ENCODE measurements at places on chromosomes 12 and 14.

DNA sequence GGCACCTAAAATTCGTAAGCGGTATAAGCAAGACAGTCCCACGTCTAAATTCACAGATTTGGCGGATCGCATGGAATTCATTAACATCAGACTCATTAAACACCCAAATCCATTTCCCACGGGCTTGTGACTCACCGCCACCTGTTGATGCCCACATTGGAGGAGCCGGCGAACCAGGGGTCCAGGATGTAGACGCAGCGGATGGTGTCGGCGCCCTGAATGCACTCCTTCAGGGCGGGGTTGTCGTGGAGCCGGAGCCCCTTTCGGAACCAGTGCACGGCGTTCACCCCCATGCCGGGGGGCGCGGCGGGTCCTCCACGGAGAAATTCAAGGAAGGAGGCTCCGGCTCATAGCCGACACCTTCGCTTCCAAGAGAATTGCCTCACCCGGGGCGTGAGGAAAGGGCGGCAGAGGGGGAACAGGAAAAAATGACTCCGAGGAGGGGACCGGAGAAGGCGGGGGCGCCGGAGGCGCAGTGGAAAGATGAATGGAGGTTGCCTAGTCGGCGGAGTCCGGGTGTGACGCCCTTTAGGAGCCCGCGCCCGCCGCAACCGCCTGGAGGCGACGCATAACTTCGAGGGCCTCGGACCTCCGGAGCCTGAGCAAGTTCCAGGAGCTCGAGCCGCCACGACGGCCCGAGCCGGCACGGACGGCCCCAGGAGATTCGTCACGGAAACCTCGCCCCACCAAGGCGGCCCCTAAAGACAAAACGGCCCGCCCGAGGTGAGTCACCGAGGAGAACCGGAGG lies 506 bp downstream of the CRY1 start:
- no peak for DNase-seq

DNA sequence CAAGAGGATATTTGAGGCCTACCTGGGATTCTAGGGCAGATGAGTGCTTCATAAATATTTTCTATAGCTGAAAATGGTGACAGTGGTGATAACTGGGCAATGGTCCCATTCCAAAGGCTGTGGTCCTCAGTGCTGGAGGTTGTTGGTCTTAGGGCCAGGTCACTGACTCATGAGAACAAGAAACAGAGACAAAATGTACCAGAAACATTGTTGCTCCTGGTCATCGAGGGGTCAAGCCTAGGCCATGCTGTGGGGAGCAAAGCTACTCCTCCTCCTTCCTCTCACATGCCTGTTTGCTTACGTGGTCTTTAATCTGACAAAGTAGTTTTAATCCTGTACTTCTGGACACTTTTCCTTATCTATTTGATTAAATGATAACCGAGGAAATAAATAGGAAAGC lies 33.8 kb downstream of the ERG28 start:
- DNase-seq: no peak

DNA sequence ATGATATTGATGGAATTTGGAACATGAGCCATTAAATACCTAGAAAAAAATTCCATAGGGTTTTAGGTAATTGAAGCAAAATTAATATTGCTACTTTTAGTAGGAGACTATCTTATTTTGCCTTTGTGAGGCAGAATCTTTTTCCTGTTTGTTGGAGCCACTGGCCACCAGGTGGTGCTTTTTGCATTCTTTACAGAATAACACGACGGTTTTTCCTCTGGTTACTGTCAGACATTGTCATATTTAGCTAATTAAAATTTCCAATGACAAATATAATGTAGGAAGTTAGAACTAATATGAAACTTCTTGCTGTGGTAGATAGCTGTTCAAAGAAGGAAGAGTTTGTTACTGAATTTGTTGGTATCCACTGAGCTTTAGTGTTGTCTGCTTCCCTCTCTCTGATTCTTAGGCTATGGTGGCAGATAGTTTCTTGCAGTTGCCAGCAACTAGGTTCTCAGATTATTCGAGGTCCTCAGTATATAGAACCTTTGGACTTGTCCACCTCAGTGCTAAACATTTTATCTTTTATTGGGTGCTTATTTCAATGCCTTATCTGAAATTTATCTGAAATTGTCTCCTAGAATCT lies 25.7 kb downstream of the RAB21 start:
- DNase-seq: no peak

GRCh38 chr12:12665194-12665593 lies 30.8 kb downstream of the GPR19 start:
- no peak for DNase-seq

- DNase-seq: no peak
Measured at GRCh38 chr12:47797441-47797840, 22.3 kb downstream of the HDAC7 start.

GRCh38 chr12:70338531-70338930 lies 27.6 kb upstream of the KCNMB4 start:
- no peak for DNase-seq

GRCh38 chr12:111351026-111351425 lies 17.9 kb downstream of the PHETA1 start:
- DNase-seq: no peak

DNA sequence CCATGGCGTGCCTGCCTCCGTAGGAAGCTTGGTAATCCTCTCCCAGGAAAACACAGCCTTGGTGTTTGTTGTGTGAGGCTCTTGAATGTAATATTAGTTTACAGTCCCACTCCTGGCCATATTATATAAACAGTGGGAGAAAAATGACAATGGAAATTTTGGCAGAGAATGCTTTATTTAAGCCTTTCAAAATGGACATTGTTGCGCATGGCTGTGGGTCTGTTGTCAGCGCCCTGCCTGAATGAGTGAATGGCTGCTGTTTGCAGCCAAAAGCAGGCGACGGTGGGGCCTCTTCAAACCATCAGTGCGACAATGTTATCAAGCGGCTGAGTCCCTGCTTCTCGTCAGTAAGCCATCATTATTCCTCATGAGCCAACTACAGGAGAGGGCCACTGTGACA lies 201.8 kb upstream of the RMST start:
- peak; percentile 90 for DNase-seq

- DNase-seq: no peak
Measured at GRCh38 chr14:105197211-105197641, 16.1 kb upstream of the NUDT14 start.

All from NCI-H2029 treated with DMSO at 0.1 percent for 48 hours (cell line).